Neural crest cell (in vitro differentiated cells): ENCODE measurements at places on chromosomes 4 and X. TPM values are rescaled to one million over a fixed set of nuclear protein-coding genes. Genes with fewer than 3 reads are reported as not detected.

The NRK gene
- total RNA-seq, result 0.26 and 0.32 TPM in 2 replicates

The STK32B gene
- 3.4 and 3.5 TPM in 2 replicates for total RNA-seq

- no peak for DNase-seq
Measured at GRCh38 chrX:9337046-9337445, 127.8 kb upstream of the TBL1X start.

DNA sequence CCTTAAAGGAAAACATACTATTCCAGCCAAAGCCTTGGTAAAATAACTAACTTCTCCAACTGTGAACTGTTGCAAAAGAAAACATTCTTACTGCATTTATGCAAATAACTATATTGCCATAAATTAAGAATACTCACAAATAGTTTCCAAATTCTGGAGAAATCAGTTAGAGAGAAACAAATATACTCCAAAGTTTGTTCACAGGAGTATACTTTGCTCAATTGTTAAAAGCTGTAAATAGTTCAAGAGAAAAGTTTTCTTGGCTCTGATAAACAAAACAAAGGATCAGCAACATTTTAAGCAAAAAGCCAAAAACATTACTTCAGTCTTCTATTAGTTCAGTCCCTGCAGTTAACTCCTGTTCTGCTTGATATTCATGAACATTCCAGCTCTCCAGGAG, 83.0 kb downstream of the EIF4E start:
- DNase-seq, result no peak

The NPY5R gene
- total RNA-seq, result 0.12 and 0.20 TPM in 2 replicates

GRCh38 chr4:13470379-13470778, 13.8 kb downstream of the RAB28 start:
- no peak for DNase-seq

- no peak for DNase-seq
Measured at GRCh38 chrX:38816155-38816554, 14.9 kb downstream of the MID1IP1 start.

GRCh38 chrX:134646691-134647090, 11.6 kb downstream of the PLAC1 start:
- DNase-seq, result no peak

GRCh38 chrX:50088645-50089044, 112.2 kb downstream of the AKAP4 start:
- no peak for DNase-seq

- DNase-seq, result no peak
Measured at GRCh38 chrX:9942086-9942485, 25.1 kb upstream of the CLDN34 start.

The SLC6A8 gene
- total RNA-seq, result 123 and 125 TPM in 2 replicates

GRCh38 chr4:98745366-98745765, 87.0 kb upstream of the TSPAN5 start:
- DNase-seq, result no peak

The HS3ST1 gene
- total RNA-seq, result 0.09 and 0.37 TPM in 2 replicates

The L1CAM gene
- total RNA-seq, result 133 and 137 TPM in 2 replicates

- DNase-seq, result no peak
Measured at GRCh38 chr4:87251106-87251505, 30.7 kb upstream of the KLHL8 start.
